ENCODE measurements at places on chromosomes 5 and 9.

DNA sequence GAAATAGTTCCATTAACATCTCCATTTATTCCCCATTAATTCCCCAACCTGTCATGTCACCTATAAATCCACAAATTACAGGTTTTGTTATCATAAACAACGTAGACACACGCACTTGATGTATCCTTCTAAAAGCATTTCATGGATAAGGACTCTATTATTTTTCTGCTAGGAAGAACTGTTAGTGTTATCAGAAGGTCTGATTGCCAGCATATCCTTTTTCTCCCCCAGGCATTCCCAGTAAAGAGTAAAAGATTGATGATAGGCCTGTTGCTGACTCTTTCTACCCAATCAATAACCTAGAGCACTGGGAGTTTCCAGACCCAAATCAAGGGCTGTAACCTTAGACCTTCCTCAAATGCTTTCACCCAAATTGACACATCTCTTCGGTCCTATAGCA, 60.8 kb downstream of the RFK start:
- DNase-seq: no peak

GRCh38 chr5:57004800-57005199, 52.9 kb upstream of the MIER3 start:
- no peak for DNase-seq

DNA sequence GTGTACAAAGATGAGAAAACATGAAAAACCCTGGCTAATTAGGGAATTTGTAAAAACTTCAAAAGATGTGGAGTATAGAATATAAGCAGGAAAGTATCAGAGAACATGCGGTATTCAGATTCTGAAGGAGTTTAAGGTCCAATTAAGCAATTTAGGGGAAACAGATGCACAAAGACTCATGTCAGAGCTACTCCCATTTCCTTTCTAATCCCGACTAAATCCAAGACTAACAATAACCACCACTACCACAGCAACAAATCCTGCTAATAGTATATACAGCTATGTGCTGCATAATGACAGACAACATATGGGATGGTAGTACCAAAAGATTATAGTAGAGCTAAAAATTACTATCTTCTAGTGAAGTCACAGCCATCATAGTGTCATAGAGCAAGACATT, 102.1 kb downstream of the LURAP1L start:
- no peak for DNase-seq

DNA sequence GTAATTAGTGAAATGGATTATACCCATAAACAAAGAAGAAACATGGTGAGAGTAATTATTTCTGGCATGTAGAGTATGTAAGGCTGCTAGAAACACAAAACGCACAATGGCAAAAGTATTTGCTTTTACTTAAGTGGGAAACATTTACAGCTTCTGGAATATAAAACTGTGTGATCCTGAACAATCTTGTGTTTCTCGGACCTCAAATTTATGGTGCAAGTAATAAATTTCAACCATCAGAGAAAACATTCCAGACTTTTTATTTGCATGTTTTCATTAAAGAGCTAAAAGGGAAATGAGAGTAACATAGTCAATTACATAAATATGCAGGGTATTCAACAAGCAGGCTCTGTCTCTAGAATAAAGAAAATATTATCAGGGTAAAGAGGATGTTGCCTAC, 17.2 kb upstream of the PRR16 start:
- no peak for DNase-seq

DNA sequence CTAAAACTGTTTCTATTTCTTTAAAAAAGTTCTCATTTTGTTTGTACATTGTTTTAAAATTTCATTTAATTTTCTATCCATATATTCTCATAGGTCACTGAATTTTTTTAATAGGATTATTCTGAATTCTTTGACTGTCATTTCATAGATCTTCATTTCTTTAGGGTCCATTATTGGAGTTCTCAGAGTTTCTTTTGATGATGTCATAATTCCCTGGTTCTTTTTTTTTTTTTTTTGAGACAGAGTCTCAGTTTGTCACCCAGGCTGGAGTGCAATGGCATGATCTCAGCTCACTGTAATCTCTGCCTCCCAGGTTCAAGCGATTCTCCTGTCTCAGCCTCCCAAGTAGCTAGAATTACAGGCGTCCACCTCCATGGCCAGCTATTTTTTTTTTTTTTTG, 89.9 kb downstream of the DMRT2 start:
- no peak for DNase-seq

DNA sequence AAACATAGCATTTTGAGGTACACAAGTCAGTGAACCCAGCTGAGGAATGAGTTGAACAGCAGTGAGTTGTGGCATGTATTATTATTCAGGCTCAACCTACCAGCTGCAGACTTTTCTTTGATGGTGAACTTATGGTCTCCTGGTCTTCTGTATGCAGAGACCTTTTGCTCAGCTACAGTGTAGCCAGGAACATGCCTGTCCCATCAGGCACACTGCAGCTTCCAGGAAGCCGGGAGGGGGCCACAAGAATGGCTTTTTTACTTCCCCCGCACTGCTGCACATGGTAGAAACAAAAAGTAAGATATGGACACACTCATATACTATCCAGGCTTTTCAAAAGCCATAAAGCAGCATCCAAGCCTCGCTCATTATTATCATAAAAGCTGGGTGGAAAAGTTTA, 65.3 kb upstream of the PLPP1 start:
- DNase-seq: no peak

- DNase-seq: no peak
Observed at GRCh38 chr5:175742290-175742994, 84.6 kb downstream of the HRH2 start.

DNA sequence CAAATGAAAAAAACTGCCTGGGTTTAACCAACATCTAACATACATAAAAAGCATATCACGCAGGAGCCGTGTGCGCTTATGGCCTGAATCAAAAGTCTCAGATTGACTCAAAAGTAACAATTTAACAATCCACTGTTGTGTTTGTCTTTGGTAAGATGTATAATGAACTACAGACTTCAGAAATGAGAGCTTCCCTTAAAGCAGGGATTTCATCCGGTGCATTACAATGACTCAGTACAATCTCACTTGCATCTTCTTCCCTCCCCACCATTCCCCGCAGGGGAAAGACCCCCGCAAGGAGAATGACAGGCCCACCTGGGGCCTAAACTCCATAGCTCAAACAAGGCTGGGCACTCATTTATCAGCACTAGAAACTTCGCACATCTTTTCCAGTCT, 1.4 kb downstream of the ZFR start:
- peak; percentile 12 for DNase-seq

DNA sequence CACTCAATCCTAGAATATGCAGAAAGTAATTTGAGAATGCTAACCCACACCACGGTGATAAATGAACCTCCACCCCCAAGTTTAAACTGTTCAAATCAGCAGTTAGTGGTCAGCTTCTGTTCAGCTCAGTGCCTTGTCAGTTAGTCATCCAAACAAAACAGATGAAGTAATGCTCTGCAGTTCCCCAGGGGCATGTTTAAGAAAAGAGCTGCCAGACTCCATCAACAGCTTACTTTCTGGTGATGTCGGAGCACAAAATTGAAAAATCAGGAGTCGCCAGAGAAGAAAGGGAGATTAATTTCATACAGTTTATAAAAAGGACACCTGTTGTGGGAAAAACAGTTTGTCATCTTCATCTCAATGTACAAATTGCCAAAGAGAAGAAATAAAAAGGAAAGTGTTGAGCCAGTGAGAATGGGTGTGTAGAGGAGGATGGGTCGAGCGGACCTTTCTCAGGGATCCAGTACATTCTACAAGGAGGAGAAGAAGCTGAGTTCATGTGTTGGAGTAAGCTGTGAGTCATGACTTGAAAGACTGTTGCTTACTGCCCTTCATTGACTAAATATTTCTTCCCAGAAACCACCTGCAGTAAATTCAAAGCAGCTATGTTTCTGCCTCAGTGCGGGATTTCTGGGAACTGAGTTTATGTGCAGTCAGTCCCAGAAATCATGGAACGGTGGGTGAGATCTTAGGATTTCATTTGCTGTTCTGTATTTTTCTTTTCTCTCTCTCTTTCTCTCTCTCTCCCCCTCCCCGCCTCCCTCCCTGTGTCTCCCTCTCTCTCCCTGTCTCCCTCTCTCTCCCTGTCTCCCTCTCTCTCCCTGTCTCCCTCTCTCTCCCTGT, 13.7 kb downstream of the TRIO start:
- no peak for DNase-seq
